ENCODE measurements at places on chromosomes 5 and 9. TPM values are rescaled to one million over a fixed set of nuclear protein-coding genes. Genes with fewer than 3 reads are reported as not detected.

Gene DNM1
- total RNA-seq = 18.7 TPM

GRCh38 chr5:3210531-3210930 is 385.1 kb upstream of the IRX1 start:
- H3K36me3 ChIP-seq = no peaks in the 10 kb centered on the region
- no peak overlapping the region for H3K27ac ChIP-seq
- DNase-seq = no peak
- H3K4me3 ChIP-seq = no peak overlapping the region
- no peaks in the 10 kb centered on the region for H3K4me1 ChIP-seq
- no peaks in the 10 kb centered on the region for H3K27me3 ChIP-seq

DNA sequence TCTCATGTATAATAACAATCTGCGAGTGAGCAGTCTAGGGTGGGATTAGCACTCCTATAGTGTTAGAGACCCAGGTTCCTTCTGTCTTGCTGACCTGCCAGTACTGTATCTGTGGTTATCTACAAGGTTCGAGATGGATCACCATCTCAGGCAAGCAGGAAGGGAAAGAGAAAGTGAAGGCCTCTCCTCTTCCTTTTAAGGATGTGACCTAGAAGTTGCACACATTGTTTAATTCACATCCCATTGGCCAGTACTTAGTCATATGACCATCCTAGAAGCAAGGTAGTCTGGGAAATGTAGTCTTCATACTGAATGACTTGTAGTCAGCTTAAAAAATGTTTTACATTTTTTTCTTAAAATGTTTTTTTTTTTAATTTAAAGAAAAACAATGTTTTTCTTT is 168.6 kb downstream of the CARTPT start:
- H3K4me3 ChIP-seq = no peak overlapping the region
- peaks cover 8% of the 10 kb centered on the region for H3K27me3 ChIP-seq
- no peak for DNase-seq
- no peak overlapping the region for H3K27ac ChIP-seq
- H3K36me3 ChIP-seq = no peaks in the 10 kb centered on the region

- H3K27me3 ChIP-seq = no peaks in the 10 kb centered on the region
- no peak overlapping the region for H3K27ac ChIP-seq
- no peaks in the 10 kb centered on the region for H3K36me3 ChIP-seq
- peaks cover 4% of the 10 kb centered on the region for H3K4me1 ChIP-seq
Observed at GRCh38 chr9:98230304-98230703, 25.1 kb downstream of the TBC1D2 start.

- no peaks in the 10 kb centered on the region for H3K4me1 ChIP-seq
- no peak for DNase-seq
- no peak overlapping the region for H3K27ac ChIP-seq
- H3K4me3 ChIP-seq = no peak overlapping the region
- no peaks in the 10 kb centered on the region for H3K27me3 ChIP-seq
- no peaks in the 10 kb centered on the region for H3K36me3 ChIP-seq
Observed at GRCh38 chr5:72522607-72523006, 15.4 kb upstream of the ZNF366 start.

Gene EGFLAM
- 14.8 TPM for total RNA-seq

Gene FIBCD1
- total RNA-seq = 16.3 TPM

- H3K36me3 ChIP-seq = no peaks in the 10 kb centered on the region
- H3K4me1 ChIP-seq = no peaks in the 10 kb centered on the region
- no peak for DNase-seq
- H3K27me3 ChIP-seq = no peaks in the 10 kb centered on the region
- H3K4me3 ChIP-seq = no peak overlapping the region
Observed at GRCh38 chr9:84997472-84997871, 327.9 kb downstream of the NTRK2 start.

Gene TMEM215
- not detected for total RNA-seq

DNA sequence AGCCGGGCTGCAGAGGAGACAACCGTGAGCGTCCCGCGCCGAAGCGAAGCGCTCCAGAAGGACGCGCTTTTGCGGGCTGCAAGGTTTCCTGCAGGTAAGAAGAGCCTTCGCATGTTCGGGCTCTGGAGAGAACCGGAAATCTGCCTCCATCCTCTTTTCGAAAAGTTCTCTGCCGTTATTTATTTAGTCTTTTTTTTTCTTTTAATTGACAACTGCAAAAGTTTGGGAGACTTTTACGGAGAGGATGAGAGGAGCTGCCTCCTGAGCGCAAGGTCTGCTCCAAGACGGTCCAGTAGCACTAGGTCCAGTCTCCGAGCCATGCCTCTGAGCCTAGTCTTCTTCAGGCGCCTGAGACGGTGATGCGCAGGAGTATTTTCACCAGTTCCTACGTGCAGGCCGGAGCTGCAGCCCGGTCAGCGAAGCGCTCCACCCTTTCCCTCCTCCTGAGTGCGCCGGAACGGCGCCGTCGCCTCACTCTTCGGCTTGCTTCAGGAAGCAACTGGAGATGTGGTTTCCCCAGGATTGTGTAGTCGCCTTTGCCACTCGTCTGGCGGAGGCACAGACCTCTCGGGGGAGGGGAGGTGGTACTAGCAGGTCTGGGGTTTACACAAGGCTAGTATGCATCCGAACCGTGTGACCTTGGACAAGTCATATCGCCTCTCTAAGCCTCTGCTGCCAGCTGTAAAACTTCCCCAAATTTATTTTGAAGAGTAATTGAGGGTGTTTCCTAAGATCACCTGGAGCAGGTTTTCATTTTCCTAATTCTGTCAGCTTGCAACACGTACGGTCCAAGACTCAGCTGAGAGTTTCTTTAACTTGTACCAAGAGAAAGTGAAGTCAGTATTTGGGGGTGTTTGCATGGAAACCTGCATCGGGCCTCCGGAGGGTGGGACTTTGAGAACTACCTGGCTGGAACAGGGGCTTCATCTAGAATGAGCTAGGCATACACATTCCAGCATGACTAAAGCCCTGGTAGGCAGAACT is 4.5 kb downstream of the POU4F3 start:
- no peak for DNase-seq
- H3K4me1 ChIP-seq = no peaks in the 10 kb centered on the region
- H3K27ac ChIP-seq = no peak overlapping the region

- H3K4me3 ChIP-seq = no peak overlapping the region
- H3K27me3 ChIP-seq = no peaks in the 10 kb centered on the region
- no peak for DNase-seq
Observed at GRCh38 chr5:167934551-167934971, 356.9 kb upstream of the WWC1 start.

DNA sequence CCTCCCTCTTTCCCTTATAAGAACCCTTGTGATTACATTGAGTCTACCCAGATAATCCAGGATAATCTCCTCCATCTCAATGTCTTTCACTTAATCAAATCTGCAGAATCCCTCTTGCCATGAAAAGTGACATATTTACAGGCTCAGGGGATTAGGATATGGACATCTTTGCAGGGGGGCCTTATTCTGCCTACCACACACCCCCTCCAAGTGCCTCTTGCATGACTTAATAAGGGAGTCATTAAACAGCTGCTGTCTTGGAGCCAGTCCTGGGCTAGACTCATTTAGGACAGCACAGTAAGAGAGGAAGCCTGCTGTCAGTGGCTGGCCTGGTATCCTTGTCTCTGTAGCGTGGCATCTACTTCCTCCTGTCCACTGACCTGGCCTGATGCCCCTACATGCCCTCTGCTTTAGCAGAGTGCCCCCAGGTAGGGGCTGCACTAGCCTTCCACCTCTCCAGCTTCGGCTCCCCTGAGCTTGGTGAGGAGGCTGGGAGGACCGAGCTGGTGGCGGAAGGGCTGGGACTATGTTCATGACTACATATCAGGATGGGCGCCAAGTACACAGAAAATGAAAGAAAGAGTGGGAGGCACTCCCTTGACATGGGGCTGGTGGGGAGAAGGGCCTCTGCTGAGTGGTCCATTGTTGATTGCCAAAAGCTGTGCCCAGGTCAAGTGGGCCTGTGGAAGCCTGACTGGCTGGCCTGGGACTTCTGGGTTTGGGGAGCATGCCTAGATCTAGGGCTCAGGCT is 17.2 kb downstream of the ENHO start:
- H3K27me3 ChIP-seq = no peaks in the 10 kb centered on the region
- no peak overlapping the region for H3K27ac ChIP-seq

DNA sequence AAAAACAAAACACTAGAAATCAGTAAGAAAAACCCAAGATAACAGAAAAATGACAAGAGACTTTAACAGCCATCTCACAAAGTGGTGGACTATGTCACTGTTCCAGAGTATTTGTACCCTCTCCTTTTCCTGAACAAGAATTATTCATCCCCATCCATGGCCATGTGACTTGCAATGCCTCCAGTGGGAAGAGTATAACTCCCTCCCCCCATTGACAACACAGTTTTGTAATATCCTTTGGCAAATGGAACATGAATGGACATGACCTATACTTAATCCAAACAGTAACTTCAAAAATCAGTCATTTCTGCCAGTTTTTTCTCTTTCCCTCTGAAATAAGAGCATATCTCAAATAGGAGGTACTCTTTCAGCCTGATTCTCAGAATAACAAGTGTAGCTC is 33.9 kb downstream of the PTBP3 start:
- no peak overlapping the region for H3K4me3 ChIP-seq
- H3K27ac ChIP-seq = no peak overlapping the region
- H3K36me3 ChIP-seq = no peaks in the 10 kb centered on the region
- peaks cover 11% of the 10 kb centered on the region for H3K4me1 ChIP-seq
- no peaks in the 10 kb centered on the region for H3K27me3 ChIP-seq
- no peak for DNase-seq

Measured in Panc1 (cell line).